Mammary epithelial cell (primary cell): ENCODE measurements at places on chromosomes 1 and 21. TPM values are rescaled to one million over a fixed set of nuclear protein-coding genes. Genes with fewer than 3 reads are reported as not detected.

DNA sequence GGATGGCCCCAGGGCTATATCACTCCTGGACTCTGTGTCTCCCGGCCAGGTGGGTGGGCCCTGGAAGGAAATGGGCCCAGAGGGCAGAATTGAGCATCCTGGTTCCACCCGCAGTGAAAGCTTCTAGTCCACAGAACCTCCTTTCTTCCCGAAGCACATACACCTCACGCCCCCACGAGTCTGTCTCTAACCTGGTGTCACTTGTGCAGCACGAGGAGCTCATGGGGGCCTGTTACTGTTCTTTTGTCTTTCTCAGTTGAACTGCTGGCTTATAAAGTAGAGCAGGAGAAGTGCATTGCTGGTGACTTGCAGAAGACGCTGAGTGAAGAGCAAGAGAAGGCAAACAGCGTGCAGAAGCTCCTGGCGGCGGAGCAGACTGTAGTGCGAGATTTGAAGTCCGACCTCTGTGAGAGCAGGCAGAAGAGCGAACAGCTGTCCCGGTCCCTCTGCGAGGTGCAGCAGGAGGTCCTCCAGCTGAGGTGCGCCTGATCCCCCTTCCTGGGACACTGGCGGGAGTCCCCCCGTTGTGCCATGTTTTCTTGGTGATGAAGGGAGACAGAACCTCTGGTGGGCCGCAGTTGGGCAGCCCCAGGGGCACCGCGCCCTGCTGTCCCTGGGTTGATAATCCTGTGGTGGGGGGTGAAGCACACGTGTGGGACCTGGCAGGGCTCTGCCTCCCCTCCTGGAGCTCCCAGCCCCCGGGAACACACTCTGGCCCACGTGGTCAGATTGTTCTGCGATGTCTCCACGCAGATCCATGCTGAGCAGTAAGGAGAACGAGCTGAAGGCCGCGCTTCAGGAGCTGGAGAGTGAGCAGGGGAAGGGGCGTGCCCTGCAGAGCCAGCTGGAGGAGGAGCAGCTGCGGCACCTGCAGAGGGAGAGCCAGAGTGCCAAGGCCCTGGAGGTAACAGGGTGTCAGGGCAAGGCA is 28.7 kb upstream of the DIP2A start:
- no peak for DNase-seq

Gene TRIM46
- 5.0 TPM for total RNA-seq

GRCh38 chr1:33093004-33093403 is 12.1 kb downstream of the AZIN2 start:
- no peak for DNase-seq

- no peak for DNase-seq
Measured at GRCh38 chr1:11484321-11484655, 5.3 kb downstream of the DISP3 start.

Gene FCGR1A
- total RNA-seq: not detected in 2 replicates

- no peak for DNase-seq
Measured at GRCh38 chr1:172704420-172705210, 45.7 kb downstream of the FASLG start.

GRCh38 chr1:1352786-1353388 is 3.7 kb upstream of the DVL1 start:
- DNase-seq: no peak

Gene AXDND1
- total RNA-seq: 0.67 TPM

- no peak for DNase-seq
Measured at GRCh38 chr1:19036041-19036812, 79.8 kb upstream of the IFFO2 start.

- peak; percentile 51 for DNase-seq
Measured at GRCh38 chr1:216314379-216315095, 108.7 kb downstream of the USH2A start.

- no peak for DNase-seq
Measured at GRCh38 chr1:158984386-158984785, 25.3 kb upstream of the IFI16 start.

GRCh38 chr1:101506541-101507164 is 269.8 kb downstream of the S1PR1 start:
- DNase-seq: peak; percentile 58

GRCh38 chr1:174266476-174266875 is 107.2 kb downstream of the RABGAP1L start:
- DNase-seq: no peak

Gene ABCG1
- total RNA-seq: 16.9 and 23.2 TPM in 2 replicates

GRCh38 chr21:28579986-28580550 is 412.6 kb downstream of the LTN1 start:
- no peak for DNase-seq

Gene LCE2A
- total RNA-seq: not detected in 2 replicates

Gene KDM1A
- 65.8 TPM for total RNA-seq

Gene SIM2
- total RNA-seq: 0.56 TPM in 1 of 2 replicates, not detected in the other

DNA sequence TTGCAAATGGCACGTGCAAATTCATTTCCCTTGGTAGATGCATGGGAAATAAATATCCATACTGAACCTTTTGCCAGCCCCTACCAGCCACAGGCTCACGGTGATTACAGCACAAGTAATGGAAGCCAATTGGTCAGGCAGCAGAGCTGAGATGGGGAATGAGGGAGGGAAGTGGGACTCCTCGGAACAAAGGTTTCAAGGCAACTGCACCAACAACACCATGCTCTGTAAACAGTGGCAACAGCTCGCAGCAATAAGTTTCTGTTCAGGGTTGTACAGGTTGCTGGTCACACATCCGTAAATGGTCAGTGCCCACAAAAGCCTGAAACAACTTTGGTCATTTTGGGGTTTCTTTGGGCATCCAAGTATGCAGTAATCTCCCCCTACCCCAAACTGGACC is 62.7 kb upstream of the LPGAT1 start:
- no peak for DNase-seq

DNA sequence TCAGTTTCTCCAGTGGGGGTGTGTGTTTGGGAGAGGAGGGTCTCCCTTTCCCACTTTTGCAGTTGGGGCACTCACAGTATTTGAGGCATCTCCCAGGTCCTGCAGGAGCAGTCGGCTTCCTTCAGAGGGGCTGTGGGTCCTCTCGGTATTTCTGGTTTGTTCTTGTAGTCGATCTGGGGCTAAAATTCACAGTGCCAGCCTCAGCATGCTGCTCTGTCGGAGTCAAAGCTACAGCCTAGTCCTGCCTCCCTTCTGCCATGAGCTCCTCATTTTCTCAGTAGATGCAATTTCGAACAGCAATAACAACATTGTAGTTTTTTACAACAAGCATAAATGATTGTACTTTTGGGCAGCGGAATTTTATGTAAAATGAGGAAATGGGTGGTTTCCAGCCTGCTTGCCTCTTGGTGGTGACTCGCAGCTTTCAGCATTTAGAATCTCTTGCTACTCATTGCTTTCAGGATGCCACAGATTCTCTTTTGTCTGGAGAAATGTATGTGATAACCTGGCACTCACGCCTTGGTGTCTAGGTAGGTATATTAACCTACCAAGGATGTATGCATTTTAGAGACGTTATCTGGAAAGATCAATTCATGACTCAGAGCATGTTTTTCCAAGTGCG is 82.4 kb upstream of the C21orf91 start:
- DNase-seq: peak; percentile 40

- DNase-seq: no peak
Measured at GRCh38 chr1:197468543-197469175, 200.6 kb downstream of the CRB1 start.

DNA sequence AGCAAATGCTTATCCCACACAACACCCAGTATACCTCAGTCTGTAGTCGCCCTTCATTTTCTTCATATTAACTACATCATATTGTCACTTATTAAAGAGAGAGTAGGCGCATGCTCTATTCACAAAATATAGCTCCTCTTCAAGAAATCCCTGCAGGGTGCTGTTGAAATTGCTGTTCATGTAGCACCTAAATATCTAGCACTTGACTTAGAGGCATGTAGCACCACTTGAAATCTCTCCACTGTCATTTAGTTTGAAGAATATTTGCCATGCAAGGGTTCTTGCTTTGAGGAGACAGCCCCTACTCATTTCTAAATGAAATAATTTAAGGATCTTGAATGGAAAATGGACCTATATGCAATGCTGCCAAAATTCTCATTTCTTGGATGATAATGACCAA is 20.9 kb upstream of the LRRC8B start:
- no peak for DNase-seq

Gene PPIAL4G
- total RNA-seq: not detected

Gene PLA2G2A
- not detected in 2 replicates for total RNA-seq

Gene CLCA1
- total RNA-seq: not detected

- DNase-seq: no peak
Measured at GRCh38 chr1:94143809-94144176, 22.8 kb upstream of the ABCA4 start.

Gene SLC25A34
- 0.89 and 1.7 TPM in 2 replicates for total RNA-seq

Gene ESRRG
- total RNA-seq: 0.17 TPM

Gene CNR2
- total RNA-seq: not detected in 2 replicates

- no peak for DNase-seq
Measured at GRCh38 chr21:16304174-16305095, 574.7 kb downstream of the USP25 start.

GRCh38 chr1:89175601-89176256 is at the start of gene GBP7:
TSS of gene GBP7 (minus strand) at chr1:89176003. CDS start at chr1:89171935, 4,068 bp downstream.
- DNase-seq: no peak

- no peak for DNase-seq
Measured at GRCh38 chr21:45401916-45402900, 2.8 kb upstream of the COL18A1 start.

Gene SERPINC1
- total RNA-seq: 0.17 TPM

- DNase-seq: no peak
Measured at GRCh38 chr1:12067900-12068821, 5.1 kb downstream of the TNFRSF8 start.

GRCh38 chr1:207897188-207897587 is 13.7 kb downstream of the CD34 start:
- DNase-seq: no peak

- no peak for DNase-seq
Measured at GRCh38 chr1:12539320-12539704, 78.7 kb downstream of the DHRS3 start.

Gene LORICRIN
- total RNA-seq: not detected in 2 replicates

- peak; percentile 30 for DNase-seq
Measured at GRCh38 chr1:25996966-25997827, 666 bp downstream of the PAFAH2 start.

DNA sequence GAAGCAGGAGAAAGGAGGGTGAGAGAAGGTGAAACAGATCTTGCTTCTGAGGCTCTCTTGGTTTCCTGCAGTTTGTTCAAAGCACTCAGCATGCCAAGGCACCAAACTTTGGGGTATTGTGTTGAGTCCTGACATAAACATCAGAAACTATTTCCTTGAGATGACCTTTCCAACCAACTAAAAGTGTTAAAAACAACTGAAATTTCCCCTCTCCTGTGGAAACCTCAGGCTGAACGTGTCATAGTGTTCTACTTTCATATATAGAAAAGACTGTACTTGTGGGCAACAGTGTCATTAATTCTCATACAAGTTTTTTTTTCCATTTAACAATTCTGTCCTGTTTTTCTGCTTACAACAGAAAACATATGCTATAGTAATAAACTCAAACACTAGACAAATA is 6.3 kb upstream of the LYST start:
- DNase-seq: no peak

DNA sequence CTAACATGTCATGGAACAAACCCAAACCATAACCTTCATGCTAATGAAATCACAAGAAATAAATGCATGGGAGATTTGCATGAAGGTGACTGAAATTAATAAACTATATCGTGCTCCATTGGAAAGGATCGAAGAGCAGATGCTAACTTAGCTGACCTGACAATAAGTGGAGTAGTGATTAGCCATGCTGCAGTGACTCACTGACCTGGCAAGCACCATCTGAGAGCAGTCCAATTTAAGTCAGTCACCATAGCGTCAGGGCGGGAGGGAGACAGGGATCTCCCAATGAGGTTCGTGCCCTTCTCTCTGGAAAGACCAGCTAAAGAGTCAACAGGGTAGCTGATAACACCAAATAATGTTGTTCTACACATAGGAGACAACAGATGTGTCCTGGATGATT is 21.5 kb downstream of the OLIG2 start:
- DNase-seq: peak; percentile 29

Gene AGBL4
- total RNA-seq: not detected in 2 replicates

Gene PROX1
- 0.35 and 1.3 TPM in 2 replicates for total RNA-seq

DNA sequence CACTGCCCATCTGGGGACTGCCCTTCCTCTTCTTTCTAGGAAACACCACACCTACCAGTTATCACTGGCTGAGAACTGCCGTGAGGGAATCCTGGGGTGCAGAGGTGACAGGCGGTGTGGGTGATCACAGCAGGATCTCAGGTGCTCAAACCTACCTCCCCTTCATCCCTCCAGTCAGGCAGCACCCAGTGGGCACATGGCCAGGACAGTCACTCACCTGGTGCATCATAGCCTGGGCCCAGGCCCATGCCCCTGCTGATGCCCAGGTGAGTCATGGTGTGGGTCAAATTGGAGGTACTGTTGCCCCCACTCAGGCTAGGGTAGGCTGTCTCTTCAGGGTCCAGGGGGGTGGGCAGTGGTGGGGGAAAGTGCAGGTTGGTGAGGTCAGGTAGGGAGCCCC is 5.3 kb upstream of the DENND4B start:
- DNase-seq: peak; percentile 60

DNA sequence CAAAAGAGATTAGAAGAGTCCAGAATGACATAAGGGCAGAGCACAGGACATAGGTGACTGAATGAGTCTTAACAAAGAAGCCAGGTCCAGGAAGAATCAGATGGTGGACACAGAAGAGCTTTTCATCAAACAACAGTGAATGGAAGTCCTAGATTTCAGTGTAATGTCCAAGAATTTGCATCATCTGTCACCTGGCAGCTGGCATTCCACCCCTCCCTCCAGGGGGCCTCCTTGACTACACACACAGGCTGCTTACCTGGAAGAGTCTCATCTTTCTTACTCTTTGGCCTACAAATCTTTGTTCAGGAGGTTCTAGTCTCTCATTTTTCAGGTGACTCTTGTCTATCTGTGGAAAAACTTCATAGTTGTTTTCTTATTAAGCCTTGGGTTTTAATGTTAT is 36.2 kb downstream of the GORAB start:
- no peak for DNase-seq

Gene DDR2
- 154 TPM for total RNA-seq

- no peak for DNase-seq
Measured at GRCh38 chr1:178451529-178451928, 45.2 kb downstream of the CLEC20A start.

GRCh38 chr1:18066576-18066975 is 41.0 kb upstream of the IGSF21 start:
- no peak for DNase-seq
